ENCODE measurements at places on chromosomes 1 and 21. TPM values are rescaled to one million over a fixed set of nuclear protein-coding genes. Genes with fewer than 3 reads are reported as not detected.
A peak's percentile ranks its signal among the peaks of the same experiment; 100 is the strongest.

DNA sequence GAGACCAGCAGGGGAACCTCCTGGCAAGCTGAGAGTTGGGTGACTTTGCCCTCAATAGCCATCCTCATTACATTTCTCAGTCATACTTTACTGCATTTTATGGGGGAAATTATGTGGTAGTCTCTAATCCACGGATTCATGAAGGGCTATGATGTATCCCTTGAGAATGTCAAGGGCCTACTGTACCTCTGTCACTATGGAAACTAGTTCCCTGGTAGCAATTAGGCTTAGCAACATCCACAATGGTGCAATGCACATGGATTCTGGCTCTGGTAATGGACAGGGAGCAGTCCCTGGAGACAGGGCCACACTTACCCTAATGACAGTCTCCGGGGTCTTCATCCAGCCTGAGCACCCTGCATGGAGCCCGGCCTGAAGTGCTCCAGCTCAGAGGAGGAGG is 26.5 kb downstream of the LRRN2 start:
- peak; percentile 33 for DNase-seq

DNA sequence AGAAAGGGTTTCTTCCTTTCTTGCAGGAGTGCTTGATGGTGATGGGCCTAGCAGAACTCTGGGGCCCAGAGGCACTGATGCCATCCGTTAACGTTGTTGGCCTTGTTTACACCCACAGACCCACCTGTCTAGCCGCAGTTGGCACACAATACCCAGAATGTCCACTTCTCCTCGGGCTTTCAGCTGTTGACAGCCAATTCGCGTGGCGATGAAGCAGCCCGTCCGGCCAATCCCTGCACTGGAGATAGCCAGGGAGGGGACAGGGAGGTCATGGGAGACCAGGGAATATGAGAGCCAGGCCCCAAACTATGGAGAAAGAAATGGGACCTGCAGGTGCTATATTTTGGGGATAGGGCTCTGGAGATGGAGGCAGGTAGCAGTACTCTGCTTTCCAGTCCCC is 5.7 kb upstream of the ARL8A start:
- DNase-seq = no peak

GRCh38 chr1:76640092-76640491 is 227.2 kb upstream of the ST6GALNAC5 start:
- DNase-seq = peak; percentile 11

- no peak for DNase-seq
Observed at GRCh38 chr1:6651909-6652308, 27.2 kb downstream of the THAP3 start.

GRCh38 chr1:175628548-175629317 is 114.7 kb downstream of the TNR start:
- DNase-seq = no peak

DNA sequence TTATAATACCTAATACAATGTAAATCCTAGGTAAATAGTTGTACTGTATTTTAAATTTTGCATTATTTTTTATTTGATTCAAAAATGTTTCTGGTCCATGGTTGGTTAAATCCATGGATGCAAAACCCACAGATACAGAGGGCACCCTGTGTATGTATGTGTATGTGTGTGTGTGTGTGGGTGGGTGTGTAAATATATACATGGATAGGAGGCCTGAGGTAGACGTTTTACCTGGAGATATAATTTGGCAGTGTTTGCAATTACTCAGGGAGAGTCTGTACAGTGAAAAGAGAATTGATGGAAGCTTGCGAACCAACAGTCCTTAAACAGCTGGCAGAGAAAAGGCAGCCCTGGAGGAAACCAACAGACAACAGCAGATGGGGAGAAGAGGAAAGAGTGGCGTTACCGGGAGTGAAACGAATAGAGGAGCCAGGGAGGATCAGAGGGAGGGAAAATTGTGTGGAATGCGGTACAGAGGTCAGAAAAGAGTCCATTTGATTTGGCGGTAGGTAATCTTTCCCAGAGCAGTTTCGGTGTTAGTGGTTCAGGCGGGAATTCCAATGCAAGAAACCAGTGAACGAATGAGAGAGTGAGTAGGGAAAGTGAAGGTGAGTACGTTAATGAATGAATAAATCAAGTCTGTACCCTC is 47.9 kb upstream of the NBL1 start:
- no peak for DNase-seq

GRCh38 chr1:26791626-26792025 is 3.9 kb downstream of the PIGV start:
- DNase-seq = no peak

DNA sequence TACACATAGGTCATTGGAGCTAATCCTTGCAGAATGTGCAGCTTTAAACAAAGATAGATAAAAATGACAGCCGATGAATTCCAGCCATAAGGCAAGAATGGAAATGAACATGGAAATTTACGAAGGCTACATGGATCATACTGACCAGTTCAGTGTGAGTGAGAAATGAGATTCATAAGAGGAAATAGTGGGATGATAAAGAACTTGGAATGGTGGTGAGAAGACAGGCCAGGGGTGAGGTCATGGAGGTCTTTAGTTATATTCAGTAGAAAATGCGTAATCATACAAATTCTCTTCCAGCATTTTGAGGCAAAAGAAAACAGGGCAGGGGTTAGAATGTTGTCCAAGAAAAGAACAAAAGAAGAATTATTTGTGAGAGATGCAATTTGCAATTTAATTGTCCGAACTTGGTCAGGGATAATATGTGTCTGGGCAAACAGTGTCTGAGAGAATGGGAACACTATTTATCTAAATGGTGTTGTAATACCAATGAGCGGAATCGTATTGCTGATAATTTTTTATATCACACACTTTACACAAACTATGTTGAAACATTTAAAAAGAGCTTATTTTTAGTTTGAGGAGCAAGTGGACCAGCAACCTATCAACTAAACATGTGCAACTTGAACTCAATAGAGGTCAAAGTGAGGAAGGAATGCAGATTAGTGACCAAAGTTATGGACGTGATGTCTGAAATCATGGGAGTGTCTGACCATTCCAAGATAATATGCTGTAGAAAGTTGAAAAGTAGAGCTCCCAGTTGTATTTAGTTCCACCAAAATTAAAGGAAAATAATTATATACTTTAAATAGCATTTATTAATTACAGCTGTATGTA is 739.0 kb upstream of the NCAM2 start:
- no peak for DNase-seq

GRCh38 chr1:48870596-48870995 is 93.9 kb upstream of the BEND5 start:
- no peak for DNase-seq

GRCh38 chr1:7932524-7933138 is 8.0 kb downstream of the TNFRSF9 start:
- DNase-seq = no peak

DNA sequence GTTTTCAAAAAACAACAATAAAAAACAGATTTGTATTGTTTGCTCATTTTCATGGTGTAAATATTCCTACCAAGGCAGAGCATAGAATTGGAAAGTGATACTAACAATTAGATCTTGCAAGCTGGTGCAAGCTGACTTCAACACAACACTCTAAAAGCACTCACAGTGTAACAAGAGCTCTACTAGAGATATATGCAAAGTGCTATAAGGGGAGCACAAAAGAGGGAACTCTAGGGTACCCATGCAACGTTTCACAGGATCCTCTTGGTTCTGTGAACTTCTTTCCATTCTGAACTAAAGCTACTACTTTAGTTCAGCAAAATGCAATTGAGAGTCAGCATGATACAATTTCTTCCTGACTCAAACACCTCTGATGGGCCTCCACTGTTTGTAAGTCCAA is 78.3 kb downstream of the ATP1B1 start:
- DNase-seq = no peak

DNA sequence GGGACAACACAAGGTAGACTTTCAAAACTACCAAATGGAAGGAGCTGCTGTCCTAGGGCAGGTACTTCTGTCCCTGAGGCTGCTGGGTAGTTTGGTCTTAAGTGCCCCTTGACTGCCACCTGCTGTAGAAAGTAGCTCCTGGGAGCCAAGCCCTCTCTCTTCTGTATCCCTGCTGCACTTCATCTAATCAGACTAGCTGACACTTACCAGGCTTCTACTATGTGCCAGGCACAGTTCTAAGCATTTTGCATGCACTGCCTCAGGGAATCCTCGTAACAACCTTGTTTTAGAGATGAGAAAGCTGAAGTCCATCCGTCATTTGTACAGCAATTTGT is 15.9 kb upstream of the SRSF4 start:
- peak; percentile 59 for DNase-seq

DNA sequence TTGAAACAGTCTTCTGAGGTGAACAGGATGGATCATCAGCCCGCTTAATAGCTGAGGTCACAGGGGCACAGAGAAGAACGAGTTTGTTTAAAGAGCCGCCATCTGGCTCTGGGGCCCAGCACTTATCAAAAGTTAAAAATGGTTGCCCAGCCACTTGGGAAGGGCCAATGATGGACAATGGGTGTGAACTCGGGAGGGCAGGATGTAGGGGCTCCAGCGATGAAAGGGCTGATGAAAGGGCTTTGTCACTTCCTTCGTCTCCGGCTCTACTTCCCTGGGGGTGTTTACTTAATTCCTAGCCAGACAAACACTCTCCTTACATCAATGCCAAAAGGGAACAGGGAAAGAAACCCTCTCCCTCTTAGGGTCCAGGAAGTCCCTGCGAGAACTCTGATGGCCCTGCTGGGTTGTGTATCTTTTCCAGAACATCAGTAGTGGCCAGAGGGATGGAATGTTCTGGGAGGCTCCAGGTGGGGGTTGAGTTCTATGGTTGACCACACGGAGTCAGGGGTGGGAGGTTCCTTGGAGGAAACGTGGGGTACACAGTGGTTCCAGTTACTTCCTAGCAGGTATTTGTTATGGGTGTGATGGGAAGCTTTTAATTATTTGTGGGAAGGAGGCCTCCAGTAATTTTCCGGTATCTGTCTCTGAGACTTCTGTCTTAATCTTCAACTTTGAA is 9.0 kb upstream of the ABCG1 start:
- peak; percentile 29 for DNase-seq

DNA sequence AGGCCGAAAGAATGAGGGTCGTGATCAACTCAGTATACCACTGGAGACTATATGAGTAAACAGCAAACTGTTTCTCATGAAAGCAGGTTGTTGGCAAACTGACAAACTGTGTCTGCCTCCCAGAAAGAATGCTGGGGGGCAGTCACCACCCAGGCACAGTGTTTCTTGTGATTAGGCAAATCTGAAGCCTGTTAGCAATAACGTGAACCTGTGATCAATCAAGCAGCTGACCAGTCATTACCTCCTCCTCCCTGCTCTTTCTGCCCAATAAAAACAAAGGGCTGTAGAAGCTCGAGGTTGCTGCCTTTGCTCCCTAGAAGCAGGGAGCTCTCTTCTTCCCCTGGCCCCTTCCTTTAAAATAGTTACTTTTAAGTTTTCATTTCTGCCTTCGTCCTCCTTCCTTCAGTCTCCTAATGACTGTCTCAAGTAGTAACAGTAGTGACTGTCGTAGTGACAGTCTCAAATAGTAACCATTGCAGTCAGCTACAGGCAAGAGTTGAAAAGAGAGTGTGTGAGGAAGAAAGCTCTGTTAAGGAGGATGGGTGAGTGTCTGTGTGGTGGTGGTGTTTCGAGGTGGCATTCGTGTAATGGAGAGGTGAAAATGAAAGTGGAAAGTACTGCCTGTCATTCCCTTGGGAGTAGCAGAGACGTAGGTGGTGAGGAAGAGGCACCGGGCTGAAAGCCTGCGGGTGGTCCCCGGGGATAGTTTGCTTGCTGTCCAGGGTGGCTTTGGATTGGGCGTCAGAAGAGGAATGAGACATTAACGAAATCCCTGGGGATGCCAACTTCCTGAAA is 14.5 kb downstream of the HHAT start:
- peak; percentile 19 for DNase-seq

DNA sequence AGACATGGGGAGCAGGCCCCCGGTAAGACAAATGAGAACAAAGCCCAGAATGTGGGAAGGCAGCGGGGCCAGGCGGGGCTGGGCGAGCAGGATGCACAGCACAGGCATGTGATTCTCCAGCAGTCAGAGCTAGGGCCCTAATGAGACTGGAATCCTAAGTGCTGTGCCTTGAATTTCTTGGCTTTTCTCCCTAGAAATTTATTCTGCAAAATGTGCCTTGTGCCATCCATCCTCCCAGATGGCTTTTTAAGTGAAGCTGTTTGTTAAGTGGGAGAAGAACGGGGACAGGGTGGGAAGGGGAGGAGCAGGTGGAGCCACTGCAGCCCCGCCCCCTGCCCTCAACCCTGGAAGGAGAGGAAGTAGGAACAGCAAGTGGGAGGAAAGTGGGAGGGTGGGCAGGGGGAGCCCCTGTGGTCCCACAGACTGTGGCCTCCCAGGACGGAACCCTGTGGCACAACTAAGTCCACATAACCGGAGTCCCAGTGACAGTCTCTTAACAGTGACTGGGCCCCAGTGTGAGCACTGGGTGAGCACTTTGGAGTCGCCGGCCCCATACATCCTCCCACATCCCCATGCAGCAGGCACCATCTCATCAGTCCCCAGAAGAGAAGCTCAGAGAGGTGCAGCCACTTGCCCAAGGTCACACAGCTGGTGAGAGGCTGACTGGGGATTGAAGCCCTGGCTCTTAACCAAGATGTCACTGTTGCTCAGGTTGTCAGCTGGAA is 216.9 kb downstream of the MATN1 start:
- DNase-seq = no peak

GRCh38 chr1:193325771-193326170 is 139.4 kb upstream of the B3GALT2 start:
- DNase-seq = peak; percentile 68

GRCh38 chr1:66119148-66119547 is 326.5 kb downstream of the PDE4B start:
- DNase-seq = no peak

DNA sequence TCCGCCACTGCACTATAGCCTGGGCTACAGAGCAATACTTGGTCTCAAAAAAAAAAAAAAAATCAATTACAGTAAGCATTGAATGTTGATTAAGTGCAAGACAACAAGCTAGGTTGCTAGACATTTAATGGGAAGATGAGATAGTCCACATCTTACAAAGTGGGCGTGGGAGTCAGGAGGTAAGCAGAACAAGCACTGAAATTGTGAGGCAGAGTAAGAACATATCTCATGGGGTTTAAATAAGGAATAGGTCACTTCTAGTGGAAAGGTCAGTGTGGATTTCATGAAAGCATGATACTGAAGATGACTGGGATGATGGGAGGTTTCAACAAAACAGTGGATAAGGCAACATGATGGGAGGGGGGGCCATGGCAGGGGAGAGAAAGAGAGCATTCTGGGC is 1.9 kb upstream of the OLFML2B start:
- no peak for DNase-seq

- DNase-seq = peak; percentile 45
Observed at GRCh38 chr1:156914440-156914856, 6.0 kb upstream of the LRRC71 start.

DNA sequence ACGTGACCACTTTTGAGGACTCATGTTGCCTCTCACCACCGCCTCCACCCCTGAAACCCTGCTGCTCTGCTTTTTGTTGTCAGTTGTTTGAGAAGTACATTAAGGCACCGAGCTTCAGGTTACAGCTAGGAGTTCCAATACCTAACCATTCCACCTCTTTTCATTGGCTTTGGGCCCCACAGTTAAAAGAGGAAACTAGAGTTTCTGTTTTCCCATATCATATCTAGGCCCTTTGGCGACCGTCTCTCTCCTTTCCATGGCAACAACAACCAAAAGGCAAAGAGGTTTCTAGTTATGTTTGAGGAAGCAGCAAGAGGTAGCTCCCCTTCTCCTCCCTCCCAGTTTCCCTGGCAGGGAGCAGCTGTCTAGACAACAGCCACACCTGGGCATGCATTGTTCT is 5.9 kb downstream of the ANKRD35 start:
- no peak for DNase-seq

The HHIPL2 gene
- 3.9 TPM for total RNA-seq

The MCOLN2 gene
- 9.6 TPM for total RNA-seq

The ADGRL4 gene
- not detected for total RNA-seq

The DAP3 gene
- 197 TPM for total RNA-seq

The AQP10 gene
- not detected for total RNA-seq

The YIPF1 gene
- total RNA-seq = 32.5 TPM

The MEGF6 gene
- total RNA-seq = 6.5 TPM

All from M059J (cell line).